ENCODE measurements at places on chromosomes 2 and 18.

DNA sequence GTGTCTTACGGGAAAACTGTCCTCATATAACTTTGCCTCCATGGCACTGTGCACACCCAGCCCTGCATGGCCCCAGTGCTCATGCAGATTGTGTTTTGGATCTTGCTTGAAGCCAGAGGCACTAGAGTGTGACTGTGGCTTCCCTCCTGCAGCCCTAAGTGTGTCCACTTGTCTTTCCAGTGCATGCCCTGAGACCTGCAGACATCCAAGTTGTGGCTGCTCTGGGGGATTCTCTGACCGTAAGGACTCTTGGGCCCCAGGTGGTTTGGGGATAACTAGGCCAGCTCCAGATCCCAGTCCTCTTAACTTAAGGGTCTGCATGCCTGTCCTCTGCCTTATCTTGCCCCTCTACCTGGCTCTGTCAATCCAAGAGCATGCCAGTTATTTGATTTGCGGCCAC, 96.6 kb downstream of the PLB1 start:
- DNase-seq: no peak

DNA sequence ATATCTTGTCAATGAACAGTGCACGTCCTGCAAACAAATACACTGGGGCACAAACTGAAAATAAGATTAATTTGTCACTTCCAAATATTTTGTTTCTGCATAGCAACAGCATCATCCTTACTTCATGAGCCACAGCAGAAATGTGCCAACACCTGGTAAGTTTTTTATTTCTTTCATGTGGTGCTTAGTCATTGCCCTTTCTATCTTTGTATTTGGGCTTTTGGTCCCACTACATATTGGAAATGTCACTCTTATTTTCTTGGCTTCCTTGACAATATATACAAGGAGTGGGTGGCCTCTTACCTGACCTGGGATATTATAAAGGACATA, 208.0 kb downstream of the RBM43 start:
- DNase-seq: no peak

GRCh38 chr18:50509012-50509411, 50.9 kb upstream of the MAPK4 start:
- no peak for DNase-seq

DNA sequence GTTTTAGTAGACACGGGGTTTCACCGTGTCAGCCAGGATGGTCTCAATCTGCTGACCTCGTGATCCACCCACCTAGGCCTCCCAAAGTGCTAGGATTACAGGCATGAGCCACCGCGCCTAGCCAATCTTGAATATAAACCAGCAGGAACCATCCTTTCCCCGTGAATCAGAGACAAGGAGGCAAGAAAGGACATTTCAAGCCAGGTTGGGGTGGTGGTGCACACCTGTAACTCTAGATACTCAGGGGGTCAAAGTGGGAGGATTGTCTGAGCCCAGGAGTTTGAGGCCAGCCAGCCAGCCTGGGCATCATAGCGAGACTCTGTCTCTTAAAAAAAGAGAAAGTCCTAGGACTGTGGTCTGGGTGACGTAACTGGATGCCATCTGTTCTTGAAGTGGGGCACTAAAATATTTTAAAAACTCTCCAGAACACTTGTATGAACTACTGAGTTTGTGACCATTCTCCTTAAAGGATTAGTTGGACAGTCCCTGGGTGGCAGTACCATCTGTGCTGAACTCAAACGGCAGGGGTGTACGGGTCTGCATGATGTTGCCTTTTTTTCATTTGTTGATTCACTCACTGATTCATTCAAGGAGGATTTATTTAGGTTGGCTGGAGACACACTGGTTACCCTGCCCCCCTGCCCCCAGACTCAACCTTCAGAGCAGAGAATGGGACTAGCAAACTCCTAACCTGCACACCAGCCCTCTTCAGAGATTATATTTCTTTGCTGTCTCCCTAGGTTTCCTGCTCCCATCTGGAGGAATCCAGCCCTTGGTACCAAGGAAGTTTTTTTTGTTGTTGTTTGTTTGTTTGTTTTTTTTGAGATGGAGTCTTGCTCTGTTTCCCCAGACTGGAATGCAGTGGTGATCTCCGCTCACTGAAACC, 2.9 kb upstream of the TLX2 start:
- no peak for DNase-seq

- DNase-seq: no peak
Observed at GRCh38 chr2:153808679-153809078, 63.0 kb upstream of the GALNT13 start.

GRCh38 chr2:196544906-196545433, 94.5 kb upstream of the CCDC150 start:
- no peak for DNase-seq

DNA sequence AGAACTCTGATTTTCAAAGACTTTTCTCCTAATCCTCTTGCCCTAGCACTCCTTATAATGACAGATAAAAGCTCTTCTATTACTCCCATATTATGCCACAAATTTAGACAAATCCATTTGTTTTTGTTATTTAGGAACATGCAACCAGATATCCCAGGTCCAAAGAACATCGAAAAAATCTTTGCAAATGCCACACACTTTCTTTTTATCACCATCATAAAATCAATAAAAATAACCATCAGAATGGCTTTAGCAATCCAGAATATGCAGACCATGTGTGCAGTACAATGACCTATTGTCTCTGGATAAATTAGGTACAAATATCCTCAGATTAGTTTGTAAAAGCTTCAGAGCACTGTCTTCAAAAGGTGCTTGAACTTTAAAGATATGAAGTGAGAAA, 376.2 kb upstream of the TCF4 start:
- no peak for DNase-seq

- DNase-seq: no peak
Observed at GRCh38 chr2:152492131-152492530, 157.2 kb downstream of the FMNL2 start.

- DNase-seq: no peak
Observed at GRCh38 chr2:105496271-105496670, 97.4 kb upstream of the FHL2 start.

DNA sequence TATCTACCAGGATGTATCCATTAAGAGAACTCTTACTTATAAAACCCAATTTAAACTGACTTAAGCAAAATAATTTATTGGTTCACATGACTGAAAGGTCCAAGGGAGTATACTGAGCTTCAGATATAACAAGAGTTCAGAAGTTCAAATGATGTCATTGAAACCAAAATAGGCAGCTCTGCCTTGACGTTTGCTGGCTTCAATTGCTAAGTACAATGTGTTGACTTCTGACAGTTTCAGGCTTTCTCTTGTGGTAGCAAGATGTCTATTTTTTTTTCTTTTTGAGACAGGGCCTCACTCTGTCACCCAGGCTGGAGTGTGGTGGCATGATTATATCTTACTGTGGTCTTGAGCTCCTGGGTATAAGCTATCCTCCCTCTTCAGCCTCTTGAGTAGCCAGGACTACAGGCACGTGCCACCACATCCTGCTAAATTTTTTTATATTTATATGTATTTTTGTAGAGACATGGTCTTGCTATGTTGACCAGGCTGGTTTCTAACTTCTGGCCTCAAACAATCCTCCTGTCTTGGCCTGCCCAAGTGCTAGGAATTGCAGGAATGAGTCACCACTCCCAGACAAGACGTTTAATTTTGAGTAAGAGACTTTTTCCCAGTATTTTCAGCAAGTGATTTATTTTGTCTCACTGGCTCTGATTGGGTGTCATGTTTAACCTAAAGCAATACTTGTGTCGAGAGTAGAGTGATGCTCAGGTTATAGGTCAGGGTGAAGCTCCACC, 184.8 kb downstream of the NR4A2 start:
- DNase-seq: no peak

DNA sequence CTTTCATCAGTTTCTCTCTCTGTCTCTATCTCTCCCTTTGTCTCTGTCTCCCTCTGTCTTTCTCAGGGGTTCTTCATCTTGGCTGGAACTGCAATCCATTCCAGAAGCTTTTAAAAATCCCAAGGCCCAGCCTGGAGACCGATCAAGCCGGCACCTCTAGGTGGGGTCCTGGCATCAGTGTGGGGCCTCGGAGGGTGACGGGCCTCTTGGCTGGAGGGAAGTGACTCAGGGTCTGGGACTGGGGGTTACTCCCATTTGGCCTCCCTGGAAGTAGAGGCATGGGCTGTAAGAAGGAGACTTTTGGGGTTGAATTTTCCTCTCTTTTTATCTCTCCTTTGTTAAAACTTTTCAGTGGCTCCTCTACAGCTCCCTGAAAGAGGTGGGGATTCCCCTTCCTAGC, 52.8 kb upstream of the OTOF start:
- DNase-seq: no peak

- DNase-seq: no peak
Observed at GRCh38 chr18:9786631-9787030, 78.5 kb downstream of the RAB31 start.

GRCh38 chr2:45892425-45892745, 240.9 kb downstream of the PRKCE start:
- no peak for DNase-seq

GRCh38 chr2:85418132-85419008, at the start of gene SH2D6:
Gene SH2D6 (plus strand): TSS chr2:85418714. CDS start chr2:85429466, 10,752 bp downstream.
- peak; percentile 85 for DNase-seq

GRCh38 chr2:142892715-142893114, 15.3 kb downstream of the KYNU start:
- no peak for DNase-seq

DNA sequence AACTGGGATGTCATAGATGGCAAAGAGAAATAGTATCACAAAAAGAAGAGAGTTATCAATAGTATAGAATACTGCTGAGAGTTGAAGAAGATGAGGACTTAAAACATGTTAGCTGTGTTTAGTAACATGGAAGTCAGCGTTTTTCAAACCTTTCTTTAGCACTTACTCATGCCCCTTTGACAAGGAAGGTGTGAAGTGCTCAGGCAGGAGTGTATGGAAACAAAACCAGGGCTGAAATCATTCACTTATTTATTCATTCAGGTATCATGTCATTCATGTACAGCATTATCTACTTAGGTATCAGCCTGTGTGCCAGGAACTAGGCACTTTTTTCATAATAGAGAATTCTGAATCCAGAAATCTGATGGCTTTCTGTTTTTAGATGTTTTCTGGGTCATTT, 27.2 kb downstream of the CD28 start:
- DNase-seq: no peak

DNA sequence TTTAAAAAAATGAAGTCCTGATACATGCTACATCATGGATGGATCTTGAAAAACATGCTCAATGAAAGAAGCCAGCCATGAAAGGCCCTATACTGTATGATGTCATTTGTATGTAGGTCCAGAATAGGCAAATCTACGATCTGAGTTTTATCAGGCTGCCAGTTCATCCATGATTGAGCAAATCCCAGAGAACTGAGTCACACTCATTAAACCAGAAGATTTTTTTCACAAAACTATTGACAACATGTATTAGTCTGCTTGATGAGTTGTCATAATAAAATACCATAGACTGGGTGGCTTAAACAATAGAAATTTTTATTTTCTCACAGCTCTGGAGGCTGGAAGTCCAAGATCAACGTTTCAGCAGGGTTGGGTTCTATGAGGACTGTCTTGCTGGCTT, 130.7 kb downstream of the MREG start:
- no peak for DNase-seq

GRCh38 chr2:120949027-120949956, 213.6 kb downstream of the GLI2 start:
- no peak for DNase-seq

DNA sequence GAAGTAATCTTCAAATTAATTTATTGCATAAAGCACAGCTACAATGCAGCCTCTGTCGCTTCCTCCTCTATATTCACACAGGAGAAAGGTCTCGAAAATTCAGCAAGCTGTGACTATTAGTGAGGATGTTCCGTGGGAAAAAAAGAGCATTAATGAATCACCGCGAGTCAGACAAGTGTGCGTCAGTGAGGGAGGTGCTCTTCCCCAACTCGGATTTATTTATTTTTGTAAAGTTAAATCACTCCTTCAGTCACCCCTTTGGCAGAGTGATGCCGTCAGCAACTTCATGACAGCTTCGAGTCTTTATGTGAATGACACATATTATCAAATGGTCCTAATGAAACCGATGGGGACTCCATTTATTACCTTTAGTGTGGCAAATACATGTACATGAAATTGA, 648.9 kb upstream of the SALL3 start:
- no peak for DNase-seq

DNA sequence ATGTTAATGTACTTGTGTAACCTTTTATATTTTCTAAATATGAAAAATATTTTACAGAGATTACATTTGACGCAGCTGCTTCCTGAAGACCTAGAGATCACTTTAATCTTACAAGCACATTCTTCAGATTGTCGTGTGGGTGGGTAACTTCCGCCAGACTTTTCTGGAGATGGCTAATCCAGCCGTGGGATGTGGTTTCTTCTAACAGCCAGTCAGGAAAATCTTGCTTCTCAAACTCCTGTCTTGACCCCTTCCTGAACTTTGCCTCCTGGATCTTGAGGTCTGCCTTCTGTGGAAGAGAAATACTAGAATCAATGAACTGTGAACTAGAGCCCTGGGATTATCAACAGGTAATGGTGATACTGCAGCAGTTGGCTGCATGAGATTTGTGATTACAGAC, 401.6 kb upstream of the TNP1 start:
- DNase-seq: no peak

GRCh38 chr18:31241900-31242409, 76.0 kb upstream of the DSG1 start:
- DNase-seq: no peak

GRCh38 chr2:75513616-75514170, 47.0 kb downstream of the EVA1A start:
- DNase-seq: no peak

- DNase-seq: no peak
Observed at GRCh38 chr2:42429352-42429751, 64.4 kb downstream of the KCNG3 start.

GRCh38 chr2:126866451-126866850, 32.2 kb upstream of the TEX51 start:
- no peak for DNase-seq

- DNase-seq: no peak
Observed at GRCh38 chr2:60857056-60857455, 24.3 kb upstream of the REL start.

- DNase-seq: no peak
Observed at GRCh38 chr2:240510513-240511210, 47.1 kb downstream of the ANKMY1 start.

- DNase-seq: no peak
Observed at GRCh38 chr2:235291461-235291860, 202.4 kb upstream of the AGAP1 start.

DNA sequence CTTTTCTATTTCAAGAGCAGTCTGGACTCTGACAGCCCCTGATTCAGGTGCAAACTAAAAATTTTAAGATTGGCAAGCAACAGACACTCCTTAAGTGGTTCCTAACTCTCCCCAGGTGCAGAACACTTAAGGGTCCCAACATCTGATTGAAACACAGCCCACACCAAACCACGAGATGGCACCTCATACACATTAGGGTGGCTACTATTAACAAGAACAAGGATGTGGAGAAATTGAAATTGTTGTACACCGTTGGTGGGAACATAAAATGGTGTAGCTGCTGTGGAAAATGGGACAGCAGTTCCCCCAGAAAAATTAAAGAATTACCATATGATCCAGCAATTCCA, 82.3 kb downstream of the POLR1A start:
- no peak for DNase-seq

GRCh38 chr2:120488531-120488930, 142.6 kb downstream of the INHBB start:
- no peak for DNase-seq

Measured in activated CD8-positive, alpha-beta memory T cell treated with anti-CD3 and anti-CD28 coated beads, Interleukin-2, amount 50 U/mL, for 4 hours (primary cell).